Tongue (tissue), 3 donors: ENCODE measurements at places on chromosomes 16 and 17. TPM values are rescaled to one million over a fixed set of nuclear protein-coding genes. Genes with fewer than 3 reads are reported as not detected.
A peak's percentile ranks its signal among the peaks of the same experiment; 100 is the strongest.

GRCh38 chr16:58960484-58960883, 226.4 kb upstream of the GOT2 start:
- DNase-seq, result no peak

DNA sequence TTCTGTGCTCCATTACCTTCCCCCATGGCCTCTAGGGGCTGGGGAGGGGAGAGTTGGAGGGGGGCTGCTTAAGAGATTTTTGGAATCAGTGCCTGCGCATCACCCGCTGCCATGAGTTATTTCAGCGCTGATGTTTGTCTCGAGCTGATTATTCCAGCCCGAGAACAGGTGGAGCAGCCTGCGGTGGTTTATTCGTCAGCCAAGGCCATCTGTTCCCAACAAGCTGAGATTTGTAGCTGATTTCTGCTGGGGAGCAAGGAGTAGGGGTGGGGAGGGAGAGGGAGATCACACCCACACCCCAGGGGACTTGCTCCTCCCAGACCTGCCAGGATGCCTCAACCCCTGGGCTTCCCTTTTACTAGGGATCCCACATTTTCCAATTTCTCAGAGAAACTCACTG, 23.1 kb downstream of the PIPOX start:
- peak; percentile 65 for DNase-seq

CACNG5 gene
- not detected for total RNA-seq

GRCh38 chr16:14961405-14962186, 13.2 kb upstream of the PDXDC1 start:
- no peak for DNase-seq

DNA sequence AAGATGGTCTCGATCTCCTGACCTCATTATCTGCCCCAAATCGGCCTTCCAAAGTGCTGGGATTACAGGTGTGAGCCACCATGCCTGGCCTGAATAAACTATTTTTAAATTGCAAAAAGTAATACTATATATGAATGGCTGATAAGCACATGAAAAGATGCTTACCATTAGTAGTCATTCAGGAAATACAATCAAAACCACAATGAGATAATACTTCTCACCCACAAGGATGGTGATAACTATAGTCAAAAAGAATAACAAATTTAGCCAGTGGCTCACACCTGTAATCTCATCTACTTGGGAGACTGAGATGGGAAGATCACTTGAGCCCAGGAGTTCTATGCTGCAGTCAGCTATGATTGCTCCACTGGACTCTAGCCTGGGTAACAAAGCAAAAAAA, 2.4 kb upstream of the TACO1 start:
- no peak for DNase-seq

DNA sequence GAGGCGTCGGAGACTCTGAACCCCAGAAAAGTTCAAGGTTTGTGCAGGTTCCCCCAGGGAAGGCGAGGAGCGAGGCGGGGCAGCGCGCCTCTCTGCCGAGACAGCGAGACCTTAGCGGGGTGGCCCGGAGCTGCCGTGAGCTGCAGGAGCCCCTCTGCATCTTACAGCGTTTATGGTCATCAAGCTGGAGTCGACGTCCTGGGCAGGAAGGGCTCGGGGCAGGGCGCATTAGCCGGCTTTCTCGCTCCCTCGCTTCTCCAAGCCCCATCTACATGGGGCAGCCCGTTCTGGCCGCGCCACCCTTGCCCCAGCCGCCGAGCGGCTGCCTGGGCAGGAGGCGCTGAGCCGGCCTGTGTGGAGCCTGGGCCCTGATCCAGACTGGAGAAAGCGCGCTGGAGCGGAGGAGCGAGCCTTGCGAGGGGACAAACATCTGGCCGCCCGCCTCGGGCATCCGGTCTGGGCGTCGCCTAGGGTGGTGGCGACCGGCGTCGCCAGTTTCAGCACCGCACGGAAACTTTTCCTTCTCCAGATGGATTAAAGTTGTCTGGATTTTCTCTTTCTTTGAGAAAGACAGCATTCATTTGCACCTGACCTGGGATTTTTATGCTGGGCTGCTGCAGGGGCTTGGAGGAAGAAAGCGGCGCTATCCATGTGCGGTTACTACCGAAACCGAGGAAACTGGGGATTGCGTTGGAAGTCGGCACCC, 750 bp downstream of the TMEM132E start:
- peak; percentile 41 for DNase-seq

ODAD4 gene
- total RNA-seq, result not detected

SCARF1 gene
- total RNA-seq, result 17.1 TPM

DNA sequence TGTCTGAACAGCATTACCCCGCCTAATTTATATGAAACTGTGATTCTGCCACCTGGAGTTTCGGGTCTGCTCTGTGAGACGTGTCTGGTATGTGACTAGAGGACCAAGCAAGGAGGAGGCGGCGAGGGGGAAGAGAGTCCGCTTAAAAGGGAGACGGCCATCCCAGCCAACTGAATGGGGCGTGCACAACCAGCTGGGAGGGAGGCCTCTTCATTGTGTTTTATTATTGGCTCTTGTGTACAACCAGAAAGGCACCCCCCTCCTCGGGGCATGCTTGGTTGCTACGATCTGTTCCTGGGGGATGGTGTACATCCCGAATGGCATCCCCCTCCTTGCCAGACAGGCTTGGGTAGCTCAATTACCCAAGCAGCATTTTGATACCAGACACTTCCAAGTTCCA, 384.5 kb upstream of the SALL1 start:
- no peak for DNase-seq

DPEP3 gene
- not detected for total RNA-seq

DNA sequence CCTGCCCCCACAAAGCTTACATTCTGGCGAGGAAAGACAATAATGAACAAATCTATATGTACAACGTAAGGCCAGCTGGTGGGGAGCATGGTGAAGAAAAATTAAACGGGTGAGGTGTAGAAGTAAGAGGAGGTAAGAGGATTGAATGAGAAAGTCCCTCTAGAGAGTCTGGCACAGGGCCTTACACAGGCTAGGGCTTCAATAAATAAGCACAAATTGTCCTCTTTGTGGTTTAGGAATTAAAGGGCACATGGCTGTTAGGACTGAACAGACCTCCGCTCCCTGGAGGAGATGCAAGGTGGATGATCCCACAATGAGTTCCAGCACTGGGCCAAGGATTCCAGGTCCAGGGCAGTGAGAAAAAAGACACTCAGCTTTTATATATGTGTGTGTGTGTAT, 43.1 kb upstream of the HAPSTR1 start:
- no peak for DNase-seq

HS3ST3B1 gene
- total RNA-seq, result 2.3 TPM

DNA sequence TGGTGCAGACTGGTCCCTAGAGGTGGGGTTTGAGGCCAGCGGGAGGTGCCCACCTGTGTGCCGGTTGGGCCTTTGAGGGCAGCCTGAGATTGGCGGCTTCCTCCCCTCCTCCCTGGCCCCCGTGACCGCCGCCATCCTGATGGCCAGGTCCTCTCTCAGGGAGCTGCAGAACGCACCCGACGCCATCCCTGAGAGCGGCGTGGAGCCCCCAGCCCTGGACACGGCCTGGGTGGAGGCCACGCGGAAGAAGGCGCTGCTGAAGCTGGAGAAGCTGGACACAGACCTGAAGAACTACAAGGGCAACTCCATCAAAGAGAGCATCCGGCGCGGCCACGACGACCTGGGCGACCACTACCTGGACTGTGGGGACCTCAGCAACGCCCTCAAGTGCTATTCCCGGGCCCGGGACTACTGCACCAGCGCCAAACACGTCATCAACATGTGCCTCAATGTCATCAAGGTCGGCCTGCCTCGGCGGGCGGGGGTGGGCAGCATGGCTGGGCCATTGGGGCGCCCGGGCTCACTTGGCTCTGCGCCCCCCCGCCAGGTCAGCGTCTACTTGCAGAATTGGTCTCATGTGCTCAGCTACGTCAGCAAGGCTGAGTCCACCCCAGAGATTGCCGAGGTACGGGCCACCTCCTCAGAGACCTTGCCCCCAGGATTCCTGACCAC, 2.8 kb downstream of the GPS1 start:
- no peak for DNase-seq
